ENCODE measurements at places on chromosomes 6 and 20. TPM values are rescaled to one million over a fixed set of nuclear protein-coding genes. Genes with fewer than 3 reads are reported as not detected.

GRCh38 chr20:24478584-24478983 is 9.2 kb downstream of the SYNDIG1 start:
- ATAC-seq = no peak

The CST5 gene
- not detected for total RNA-seq

The TOX2 gene
- total RNA-seq = 47.3 TPM

The SLC22A16 gene
- 0.35 TPM for total RNA-seq

- no peak for ATAC-seq
Measured at GRCh38 chr6:157240960-157241311, 82.4 kb downstream of the TMEM242 start.

DNA sequence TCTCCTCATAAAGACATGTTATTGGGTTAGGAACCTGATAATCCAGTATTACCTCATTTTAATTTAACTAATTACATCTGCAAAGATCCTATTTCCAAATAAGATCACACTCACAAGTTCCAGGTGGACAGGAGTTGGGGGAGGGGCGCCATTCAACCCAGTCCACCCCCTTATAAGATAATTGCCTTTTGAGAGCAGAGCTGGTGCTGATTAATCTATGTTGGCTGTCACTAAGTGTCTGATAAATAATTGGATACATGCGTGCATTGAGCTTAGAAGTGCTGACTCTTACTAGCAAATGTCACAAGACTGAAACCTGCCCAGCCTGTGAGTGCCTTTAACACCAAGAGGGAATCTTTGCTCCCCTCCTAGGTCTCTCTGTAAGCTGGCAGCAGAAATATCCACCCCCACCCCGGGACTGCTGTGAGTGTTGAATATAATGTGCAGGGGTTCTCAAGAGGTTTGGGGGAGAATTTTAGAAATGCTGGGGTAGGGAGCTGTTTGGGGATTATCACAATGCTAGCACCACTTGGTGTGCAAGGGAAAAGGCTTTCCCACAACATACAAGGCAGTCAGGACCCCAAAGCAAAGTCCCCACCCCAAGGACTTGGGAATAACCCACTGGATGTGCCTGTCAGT is 87.5 kb downstream of the ANKRD60 start:
- no peak for ATAC-seq

- ATAC-seq = peak; percentile 39
Measured at GRCh38 chr6:17473554-17473953, 80.2 kb downstream of the CAP2 start.

The TBXT gene
- total RNA-seq = not detected

The SCRT2 gene
- total RNA-seq = not detected

- no peak for ATAC-seq
Measured at GRCh38 chr6:118739696-118740353, 88.4 kb upstream of the CEP85L start.

DNA sequence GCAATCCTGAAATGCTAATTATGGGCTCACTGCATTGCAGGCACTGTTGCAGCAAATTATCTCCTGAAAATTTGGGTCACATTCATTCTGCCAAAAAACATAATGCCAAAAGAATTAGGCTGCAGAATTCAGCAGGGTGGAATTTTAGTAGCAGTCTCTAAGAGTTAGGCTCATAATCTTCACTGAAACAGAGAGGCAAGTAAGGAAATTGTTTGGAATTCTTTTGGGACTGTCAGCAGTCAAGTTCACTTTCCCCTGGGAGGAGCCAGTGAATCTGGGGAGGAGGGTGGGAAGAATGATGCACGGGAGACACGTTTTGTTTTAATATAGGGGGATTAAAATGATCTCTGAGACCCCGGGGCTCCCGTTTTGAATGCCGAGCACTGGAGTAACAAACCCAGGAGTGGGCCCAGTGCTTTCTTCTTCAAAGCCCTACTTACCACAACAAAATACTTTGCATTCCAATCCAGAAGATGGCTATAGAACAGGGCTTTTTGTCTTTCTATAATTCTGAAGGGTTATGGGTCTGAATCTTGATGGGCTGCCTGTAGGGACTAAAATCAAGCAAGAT is 44.7 kb downstream of the SOBP start:
- ATAC-seq = no peak

DNA sequence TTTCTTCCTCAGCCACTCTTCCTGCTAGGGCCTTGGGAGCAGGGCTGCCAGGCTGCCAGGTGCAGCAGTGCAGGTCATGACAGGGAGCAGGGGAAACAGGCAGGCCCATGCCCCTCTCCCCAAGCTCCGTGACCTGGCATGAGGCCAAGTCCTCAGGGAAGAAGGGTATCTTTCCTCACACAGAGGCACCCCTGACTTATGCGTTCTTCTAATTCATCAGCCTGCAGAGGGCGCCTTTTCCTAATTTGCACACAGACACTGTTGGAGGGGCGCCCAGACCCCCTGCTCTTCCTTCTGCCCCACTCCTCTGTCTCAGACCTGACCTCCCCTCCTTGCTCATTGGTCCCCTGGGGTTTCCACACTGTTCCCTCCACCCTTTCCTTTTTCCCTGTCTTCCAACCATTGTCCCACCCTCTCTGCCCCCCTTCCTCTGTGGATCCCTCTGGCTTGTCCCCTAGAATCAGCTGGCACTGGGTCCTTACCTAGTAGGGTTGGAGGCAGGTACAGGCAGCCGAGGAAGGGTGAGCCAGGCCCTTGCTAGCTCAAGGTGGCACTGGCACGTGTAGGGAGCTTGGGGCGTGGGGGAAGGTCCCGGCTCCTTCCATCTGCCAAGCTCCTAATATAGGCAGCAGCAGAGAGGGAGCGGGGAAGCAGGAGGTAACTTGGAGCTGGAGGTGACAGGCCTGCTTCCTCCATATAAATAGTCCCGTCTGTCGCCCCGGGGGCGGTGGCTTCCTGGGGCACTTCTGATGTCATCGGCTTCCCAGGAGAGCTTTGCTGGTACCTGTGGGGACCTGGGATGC is 154.9 kb upstream of the MLN start:
- no peak for ATAC-seq

All from gastroesophageal sphincter (tissue), 4 donors.